ENCODE measurements at places on chromosomes 5 and 9.

DNA sequence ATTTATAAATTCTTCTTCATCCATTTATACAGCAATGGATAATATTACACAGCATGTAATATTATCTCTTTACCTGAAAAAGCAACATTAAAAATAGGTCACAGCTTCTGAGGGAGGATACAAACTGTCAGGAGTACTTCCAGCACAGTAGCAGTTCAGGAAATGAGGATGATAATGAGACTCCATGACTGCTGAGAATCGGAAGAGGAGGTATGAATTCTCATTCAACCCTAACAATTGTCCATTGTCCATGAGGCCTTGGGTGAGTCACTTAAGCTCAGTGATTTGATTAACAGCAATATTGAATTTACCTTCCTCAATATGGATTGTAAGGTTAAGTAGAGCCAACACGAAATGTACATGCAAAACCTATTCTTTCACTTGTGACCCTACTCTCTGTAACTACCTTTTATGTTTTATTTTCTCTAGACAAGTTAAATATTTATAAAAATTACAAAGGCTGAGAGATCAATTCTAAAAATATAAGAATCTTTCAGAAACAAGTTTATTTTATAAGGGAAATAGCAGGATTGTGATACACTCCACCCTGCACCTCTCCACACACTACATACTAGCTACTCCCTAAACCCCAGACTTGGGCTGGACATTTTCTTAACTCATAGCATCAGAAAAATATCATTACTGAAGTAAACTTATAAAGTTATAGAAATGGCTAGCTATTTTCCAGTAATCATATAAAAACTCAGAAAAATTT lies 159.1 kb upstream of the ACOT12 start:
- no peak for DNase-seq

- DNase-seq = no peak
These were observed 20.1 kb upstream of the NSMF start for GRCh38 chr9:137478962-137479861.

DNA sequence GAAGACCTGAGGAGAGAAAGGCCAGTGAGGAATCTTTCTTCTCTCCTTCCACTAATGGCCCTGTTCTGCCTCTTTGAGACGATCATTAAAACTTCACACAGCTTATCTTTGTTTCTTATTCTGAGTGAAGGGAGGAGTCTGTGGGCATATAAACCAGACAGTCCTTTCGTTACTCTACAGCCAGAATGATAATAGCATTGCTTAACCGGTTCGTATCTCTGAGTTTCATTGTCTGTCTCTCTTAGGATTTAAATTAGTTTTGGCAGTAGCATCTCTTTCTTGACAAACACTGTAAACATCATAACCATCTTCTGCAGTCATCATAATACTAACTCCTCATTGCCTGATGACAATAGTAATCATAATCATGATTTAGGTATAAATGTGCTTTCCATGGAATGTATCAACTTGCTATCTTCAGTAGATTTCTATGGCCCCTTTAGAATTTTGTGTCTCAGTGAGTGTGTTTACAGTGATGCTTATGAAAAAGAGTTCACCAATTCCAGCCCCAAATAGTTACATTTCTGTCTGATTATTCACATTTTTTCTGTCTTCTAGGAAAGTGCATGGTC lies 618.8 kb upstream of the KLF4 start:
- no peak for DNase-seq

GRCh38 chr5:35416217-35416988 lies 186.1 kb upstream of the PRLR start:
- no peak for DNase-seq

- no peak for DNase-seq
These were observed 23.1 kb upstream of the PLPP6 start for GRCh38 chr9:4638968-4639367.

- no peak for DNase-seq
These were observed 30.8 kb downstream of the CTNNA1 start for GRCh38 chr5:138783976-138784375.

GRCh38 chr9:135038331-135038730 lies 49.1 kb upstream of the OLFM1 start:
- DNase-seq = no peak

- peak; percentile 77 for DNase-seq
These were observed 124.0 kb downstream of the ESM1 start for GRCh38 chr5:54861212-54861894.

GRCh38 chr5:179207920-179208705 lies 137.1 kb downstream of the ADAMTS2 start:
- DNase-seq = no peak

GRCh38 chr9:6702707-6703106 lies 55.1 kb upstream of the KDM4C start:
- DNase-seq = peak; percentile 56

- DNase-seq = no peak
These were observed 73.7 kb upstream of the ADAMTS2 start for GRCh38 chr5:179418972-179419371.

DNA sequence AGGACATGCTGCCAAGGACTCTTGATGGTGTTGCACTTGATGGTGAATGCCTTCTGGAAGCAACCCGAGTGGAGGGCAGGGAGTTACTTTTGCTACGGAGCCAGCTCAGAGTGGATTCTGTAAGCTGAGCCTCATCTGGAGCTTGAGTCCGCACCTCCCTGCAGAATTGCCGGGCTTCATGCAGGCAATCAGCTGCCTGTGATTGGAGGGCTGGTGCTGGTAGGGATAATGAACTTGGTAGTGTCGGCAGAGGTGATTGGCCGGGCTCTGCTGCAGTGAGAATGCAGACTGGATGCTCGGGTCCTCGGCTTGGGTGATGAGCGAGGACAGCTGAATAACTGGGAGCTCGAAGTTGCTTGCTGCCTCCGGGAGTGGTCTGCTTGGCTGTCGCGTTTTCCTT lies 23.1 kb downstream of the SLC25A25 start:
- peak; percentile 28 for DNase-seq

GRCh38 chr5:179819296-179820126 lies 1.2 kb upstream of the SQSTM1 start:
- peak; percentile 91 for DNase-seq

- DNase-seq = no peak
These were observed 91.8 kb upstream of the PRSS3 start for GRCh38 chr9:33703430-33704102.

GRCh38 chr5:176175101-176175852 lies 62.9 kb upstream of the SIMC1 start:
- DNase-seq = no peak

DNA sequence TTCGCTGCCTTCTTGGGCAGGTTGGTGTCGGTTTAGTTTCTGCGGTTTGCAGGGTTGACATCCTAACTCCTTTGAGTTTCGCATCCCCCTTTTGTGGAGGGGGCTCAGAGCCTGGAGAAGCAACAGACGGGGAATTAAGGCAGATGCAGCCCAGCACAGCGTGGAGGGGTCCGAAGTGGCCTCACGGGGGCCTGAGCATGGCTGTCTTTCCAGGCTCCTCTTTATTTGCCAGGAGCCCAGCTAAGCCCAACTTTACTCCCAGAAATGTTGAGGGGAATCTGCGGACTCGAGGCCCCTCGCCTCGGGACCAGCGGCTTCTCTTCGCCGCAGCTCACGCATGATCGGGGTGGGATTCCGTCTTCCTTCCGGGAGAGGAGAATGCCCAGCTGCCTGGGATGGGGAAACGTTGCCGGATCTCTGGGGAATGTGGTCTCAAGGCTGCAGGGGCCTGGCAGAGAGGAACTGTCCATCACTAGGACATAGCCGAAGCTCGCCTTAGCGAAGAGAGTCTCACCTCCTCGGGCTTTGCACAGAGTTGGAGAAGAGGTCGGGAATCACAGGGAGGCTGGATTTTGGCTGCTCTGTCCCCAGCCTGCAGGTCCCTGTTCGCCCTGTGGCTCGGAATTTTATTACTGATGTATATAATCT lies 1.3 kb downstream of the RAI14 start:
- DNase-seq = peak; percentile 67

DNA sequence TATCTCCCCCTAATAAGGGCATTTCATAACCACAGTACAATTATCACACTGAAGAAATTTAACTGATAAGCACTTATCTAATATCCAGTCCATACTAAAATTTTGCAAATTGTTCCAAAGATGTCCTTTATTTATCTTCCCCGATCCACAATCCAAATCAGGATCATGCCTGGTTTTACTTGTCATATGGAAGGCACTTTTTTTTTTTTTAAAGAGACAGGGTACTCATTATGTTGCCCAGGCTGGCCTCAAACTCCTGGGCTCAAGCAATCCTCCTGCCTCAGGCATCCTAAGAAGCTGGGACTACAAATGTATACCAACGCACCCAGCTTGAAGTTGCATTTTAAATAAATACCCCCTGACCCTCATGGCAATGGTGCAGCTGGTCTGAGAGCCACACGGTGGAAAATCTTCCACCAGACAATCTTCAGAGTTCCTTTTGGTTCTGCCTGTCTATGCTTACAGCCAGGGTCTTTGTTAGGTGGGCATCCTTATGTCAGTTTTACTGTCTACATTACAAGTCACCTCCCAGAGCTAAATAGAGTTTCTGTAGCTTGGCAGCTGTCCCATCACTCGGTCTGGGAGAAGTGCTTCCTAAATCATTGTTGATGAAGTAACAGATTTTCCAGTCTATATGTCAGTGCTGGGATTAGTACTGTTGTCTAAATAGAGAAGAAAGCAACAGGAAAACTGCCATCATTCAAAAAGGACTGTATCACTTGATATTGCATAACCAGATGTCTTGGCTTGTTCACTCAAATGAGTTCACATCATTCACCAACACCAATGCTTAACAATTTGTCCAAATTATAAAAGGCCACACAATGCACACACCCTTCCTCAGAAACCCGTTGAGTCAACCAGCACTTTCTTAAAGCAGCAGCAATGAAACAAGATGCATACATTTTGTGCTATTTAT lies 26.4 kb downstream of the PTPN3 start:
- no peak for DNase-seq

DNA sequence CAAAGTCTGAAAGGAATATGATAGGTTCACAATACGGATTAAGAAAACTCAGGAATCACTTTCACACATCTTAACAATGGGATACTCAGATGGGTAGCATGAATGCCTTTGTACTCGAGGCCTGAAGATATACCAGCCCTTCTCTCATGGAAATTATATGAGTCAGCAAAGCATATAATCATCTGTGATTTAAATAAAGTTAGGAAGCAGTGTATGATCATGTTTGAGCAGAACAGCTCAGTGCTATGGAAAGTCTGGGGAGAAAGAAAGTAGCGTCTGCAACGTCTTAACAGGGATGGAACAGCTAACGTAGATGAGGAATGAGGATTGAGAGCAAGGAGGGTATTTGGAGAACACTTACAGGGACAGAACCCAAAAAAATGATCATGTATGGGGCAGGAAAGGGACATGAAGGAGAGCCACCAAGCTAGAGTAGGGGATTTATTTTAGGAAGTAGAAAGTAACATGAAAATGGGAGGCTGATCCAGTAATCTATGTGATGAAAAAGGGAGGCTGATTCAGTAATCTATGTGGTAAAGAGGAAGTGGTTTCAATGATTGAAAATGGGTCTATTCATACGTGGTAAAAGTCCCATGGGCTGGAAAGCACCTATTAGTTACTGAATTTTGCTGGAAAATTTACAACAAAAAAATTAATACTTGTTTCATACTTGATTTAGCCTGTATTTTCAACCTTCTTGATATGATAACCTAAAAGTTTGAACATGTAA lies 85.9 kb downstream of the GNA14 start:
- no peak for DNase-seq

DNA sequence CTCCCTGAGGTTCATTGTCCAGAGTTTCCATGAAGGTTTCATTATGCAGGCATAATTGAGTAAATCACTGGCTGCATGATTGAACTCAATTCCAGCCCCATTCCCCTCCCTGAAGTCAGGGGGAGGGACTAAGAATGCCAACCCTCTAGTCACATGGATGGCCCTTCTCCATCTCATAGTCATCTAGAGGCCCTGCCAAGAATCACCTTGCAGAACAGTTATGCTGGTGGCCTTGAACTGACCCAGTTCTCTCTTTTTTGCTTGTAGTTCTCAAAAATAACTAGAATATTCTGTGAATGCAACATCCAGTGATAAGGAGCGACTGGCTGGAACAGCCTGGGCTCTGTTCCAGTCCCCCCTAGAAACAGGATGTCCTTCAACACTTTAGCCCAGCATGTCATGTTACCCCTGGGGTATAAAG lies 31.7 kb downstream of the SLC35A4 start:
- no peak for DNase-seq

GRCh38 chr5:121378046-121378445 lies 473.6 kb upstream of the FTMT start:
- no peak for DNase-seq

GRCh38 chr9:136769710-136770191 lies 5.4 kb upstream of the LCN15 start:
- DNase-seq = no peak

DNA sequence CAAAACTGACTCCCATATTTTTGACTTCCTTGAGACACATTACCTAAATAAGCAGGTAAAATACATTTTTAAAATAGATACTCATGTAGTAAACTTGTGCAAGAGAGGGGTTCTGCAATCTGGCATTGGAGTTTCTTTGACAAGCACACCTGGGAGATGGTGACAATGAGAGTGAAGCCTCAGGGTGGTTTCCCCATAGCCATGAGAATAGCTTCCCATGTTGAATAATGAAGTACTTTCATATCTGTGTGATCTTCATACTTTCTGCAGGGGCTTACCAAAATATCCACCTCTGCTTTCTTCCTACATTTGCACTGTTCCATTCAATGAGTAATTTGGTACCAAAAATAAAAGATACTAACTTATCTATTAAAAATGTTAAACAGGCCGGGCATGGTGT lies 44.7 kb upstream of the VCAN start:
- DNase-seq = no peak

DNA sequence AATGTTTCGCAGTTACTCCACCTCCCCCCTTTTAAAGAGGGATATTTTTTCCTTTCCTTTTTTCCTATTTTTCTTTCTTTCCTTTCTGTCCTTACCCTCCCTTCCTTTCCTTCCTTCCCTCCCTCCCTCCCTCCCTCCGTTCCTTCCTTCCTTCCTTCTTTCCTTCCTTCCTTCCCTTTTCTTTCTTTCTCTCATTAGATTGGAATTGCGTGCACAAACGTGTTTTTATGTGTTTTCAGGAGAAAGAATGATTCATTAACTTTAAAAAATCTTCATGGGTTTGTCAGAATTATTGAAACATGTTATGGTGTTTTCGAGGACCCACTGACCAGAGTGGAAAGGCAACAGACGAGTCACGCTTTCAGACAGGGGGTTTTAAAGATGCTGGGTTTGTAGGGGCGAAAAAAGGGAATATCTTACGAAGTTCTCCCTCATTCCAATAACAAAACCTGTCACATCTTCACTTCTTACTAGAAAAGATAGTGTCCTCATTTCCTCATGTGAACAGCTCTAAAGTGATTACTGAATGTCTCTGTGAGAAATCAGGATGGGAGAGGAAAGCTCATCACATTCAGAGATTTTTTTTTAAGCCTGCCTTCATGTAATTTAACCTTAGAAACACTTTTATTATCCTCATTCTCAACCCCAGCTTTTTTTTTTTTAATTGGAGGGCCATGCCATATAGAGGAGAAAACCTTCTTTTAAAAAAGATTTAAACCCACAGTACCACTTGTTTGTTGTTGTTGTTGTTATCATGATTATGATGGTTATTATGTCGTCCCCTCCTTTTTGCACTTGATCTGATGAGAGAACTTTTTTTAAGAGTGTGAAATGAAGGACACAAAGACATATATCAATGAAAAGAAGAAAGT lies 21.9 kb downstream of the NR2F1 start:
- no peak for DNase-seq
